ENCODE measurements at places on chromosomes 11 and 22. TPM values are rescaled to one million over a fixed set of nuclear protein-coding genes. Genes with fewer than 3 reads are reported as not detected.

The ACTN3 gene
- 0.06 TPM for total RNA-seq

The P4HA3 gene
- 48.3 TPM for total RNA-seq

The NUP160 gene
- 25.2 TPM for total RNA-seq

The TRPM5 gene
- total RNA-seq = not detected

The RIC3 gene
- total RNA-seq = 2.8 TPM

The BRMS1 gene
- 76.7 TPM for total RNA-seq

The DEPDC7 gene
- 9.0 TPM for total RNA-seq

The OR51E2 gene
- total RNA-seq = not detected

The SCGB1A1 gene
- total RNA-seq = not detected

The PRDM10 gene
- total RNA-seq = 1.3 TPM

The PRODH gene
- 1.3 TPM for total RNA-seq

The SLC15A3 gene
- total RNA-seq = not detected

The MPPED1 gene
- not detected for total RNA-seq

The GRM5 gene
- total RNA-seq = not detected

The HBE1 gene
- 0.16 TPM for total RNA-seq

The TEX12 gene
- total RNA-seq = not detected

The OVOL1 gene
- not detected for total RNA-seq

The APOA5 gene
- not detected for total RNA-seq

The SLC25A18 gene
- total RNA-seq = 0.76 TPM

The ASPHD2 gene
- total RNA-seq = 1.3 TPM

The SCYL1 gene
- total RNA-seq = 58.6 TPM

The PRR14L gene
- 5.8 TPM for total RNA-seq

The CD6 gene
- 0.21 TPM for total RNA-seq

The SLC3A2 gene
- 949 TPM for total RNA-seq

The PNPLA3 gene
- total RNA-seq = 0.97 TPM

The RIBC2 gene
- total RNA-seq = 2.6 TPM

The CARD16 gene
- 0.25 TPM for total RNA-seq

The MFNG gene
- total RNA-seq = 1.4 TPM

The PYGM gene
- 0.27 TPM for total RNA-seq

The RASL10A gene
- total RNA-seq = 0.38 TPM

The OR56A1 gene
- total RNA-seq = not detected

The GGT1 gene
- total RNA-seq = 96.3 TPM

The CBLIF gene
- not detected for total RNA-seq

The CCDC87 gene
- 0.63 TPM for total RNA-seq

The CAPN5 gene
- total RNA-seq = 8.7 TPM

The KRTAP5-2 gene
- total RNA-seq = not detected

The CARD18 gene
- total RNA-seq = not detected

The MN1 gene
- total RNA-seq = 2.7 TPM

The OR8H3 gene
- total RNA-seq = not detected

The FUT4 gene
- total RNA-seq = 2.6 TPM

The MPZL3 gene
- 0.37 TPM for total RNA-seq

The PRSS23 gene
- total RNA-seq = 392 TPM

The NLRP14 gene
- not detected for total RNA-seq

The MRPL48 gene
- total RNA-seq = 46.9 TPM

The GRIA4 gene
- total RNA-seq = not detected
